Uterus (tissue), 4 donors: ENCODE measurements at places on chromosomes 11 and 22. TPM values are rescaled to one million over a fixed set of nuclear protein-coding genes. Genes with fewer than 3 reads are reported as not detected.

CTTN gene
- 109 TPM for total RNA-seq

ASRGL1 gene
- 31.6 TPM for total RNA-seq

KIF18A gene
- not detected for total RNA-seq

RAC2 gene
- total RNA-seq, result 6.7 TPM

ALG12 gene
- total RNA-seq, result 15.9 TPM

PHETA2 gene
- 16.8 TPM for total RNA-seq

PATE4 gene
- total RNA-seq, result not detected

OR5A1 gene
- not detected for total RNA-seq

HBB gene
- total RNA-seq, result 340 TPM

OR52A1 gene
- not detected for total RNA-seq

OR56A1 gene
- not detected for total RNA-seq

TSSC4 gene
- total RNA-seq, result 38.0 TPM

CCDC188 gene
- not detected for total RNA-seq

OR10D3 gene
- not detected for total RNA-seq

CACNA1I gene
- total RNA-seq, result 0.15 TPM

SCUBE1 gene
- 0.26 TPM for total RNA-seq

YPEL1 gene
- 13.7 TPM for total RNA-seq

SLC29A2 gene
- 0.26 TPM for total RNA-seq

TRPM5 gene
- total RNA-seq, result not detected

KREMEN1 gene
- 25.1 TPM for total RNA-seq
